ENCODE measurements at places on chromosomes 3 and 15.

DNA sequence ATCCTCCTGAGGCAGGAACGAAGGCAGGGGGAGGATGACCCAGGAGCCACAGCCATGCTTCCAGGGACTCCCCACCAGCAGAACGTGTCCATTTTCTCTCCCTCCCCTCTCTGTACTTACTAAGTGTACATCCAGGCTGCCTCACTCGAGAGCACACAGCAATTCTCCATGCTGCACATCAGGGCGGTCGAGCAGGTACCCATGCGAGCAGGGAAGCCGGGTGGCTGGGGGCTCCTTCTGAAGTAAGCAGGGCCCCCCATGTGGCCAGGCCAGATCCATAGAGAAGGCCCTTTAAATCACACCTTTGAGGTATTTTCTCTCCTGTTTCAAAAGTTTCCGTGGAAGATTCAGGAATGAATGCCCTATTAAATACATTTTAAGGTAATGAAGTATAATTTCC, 41.2 kb upstream of the SLC6A11 start:
- DNase-seq, result no peak

- DNase-seq, result no peak
Measured at GRCh38 chr3:139917226-139917785, 17.7 kb upstream of the CLSTN2 start.

DNA sequence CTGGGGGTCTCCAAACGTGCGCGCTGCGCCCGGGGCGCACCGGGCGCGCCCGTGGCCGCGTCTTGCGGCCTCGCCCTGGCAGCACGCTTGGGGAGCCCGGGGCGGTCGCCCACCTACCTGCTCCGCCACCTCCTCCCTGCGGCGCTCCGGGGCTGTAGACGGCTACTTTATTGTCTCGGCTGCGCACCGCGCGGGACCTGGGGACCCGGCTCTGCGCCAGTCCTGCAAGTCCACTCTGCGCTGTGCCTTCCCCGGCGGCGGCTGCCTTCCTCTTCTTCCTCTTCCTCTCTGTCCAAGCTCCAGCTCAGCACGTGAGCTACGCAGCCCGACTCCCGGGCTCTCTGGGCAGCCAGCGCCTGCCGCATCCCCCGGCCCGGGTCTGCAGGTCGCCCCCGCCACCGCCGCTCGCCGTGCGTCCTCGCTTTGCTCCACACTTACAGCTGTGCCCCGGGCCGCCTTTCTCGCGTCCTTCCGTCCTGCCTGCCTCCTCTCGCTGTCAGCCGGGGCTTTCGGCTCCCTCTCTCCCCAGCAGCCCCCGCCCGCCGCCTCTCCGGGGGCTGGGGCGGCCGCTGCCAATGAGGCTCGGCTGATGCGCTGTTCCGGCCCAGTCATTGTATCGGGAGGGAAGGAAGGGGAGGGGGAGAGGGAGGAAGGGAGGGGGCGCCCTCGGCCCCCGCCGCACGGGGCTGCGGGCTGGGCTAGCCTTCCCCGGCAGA, 156.4 kb upstream of the FRMD4B start:
- no peak for DNase-seq

- DNase-seq, result no peak
Measured at GRCh38 chr3:38984731-38985130, 67.0 kb downstream of the SCN11A start.

DNA sequence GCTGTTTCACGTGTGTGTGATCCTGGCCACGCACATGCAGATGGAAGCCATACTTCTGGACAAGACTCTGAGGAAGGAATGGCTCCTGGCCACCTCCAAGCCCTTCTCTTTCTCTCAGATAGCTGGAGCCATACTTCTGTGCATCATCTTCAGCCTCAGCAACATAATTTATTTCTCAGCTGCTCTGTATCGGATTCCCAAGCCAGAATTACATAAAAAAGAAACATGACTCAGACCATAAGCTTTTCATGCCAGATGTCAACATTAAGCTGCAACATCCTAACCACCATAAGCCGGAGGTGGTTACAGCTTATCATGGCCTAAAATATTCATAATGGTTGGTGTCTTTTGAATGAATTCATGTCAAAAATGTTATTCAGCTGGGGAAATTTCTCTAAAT, 10.6 kb upstream of the KIF23 start:
- DNase-seq, result no peak

GRCh38 chr3:112013058-112013783, 14.5 kb downstream of the TAGLN3 start:
- DNase-seq, result peak; percentile 48

GRCh38 chr3:196268284-196269163, 19.0 kb downstream of the PCYT1A start:
- DNase-seq, result no peak

GRCh38 chr15:51185213-51186159, 90.8 kb upstream of the TNFAIP8L3 start:
- DNase-seq, result no peak

DNA sequence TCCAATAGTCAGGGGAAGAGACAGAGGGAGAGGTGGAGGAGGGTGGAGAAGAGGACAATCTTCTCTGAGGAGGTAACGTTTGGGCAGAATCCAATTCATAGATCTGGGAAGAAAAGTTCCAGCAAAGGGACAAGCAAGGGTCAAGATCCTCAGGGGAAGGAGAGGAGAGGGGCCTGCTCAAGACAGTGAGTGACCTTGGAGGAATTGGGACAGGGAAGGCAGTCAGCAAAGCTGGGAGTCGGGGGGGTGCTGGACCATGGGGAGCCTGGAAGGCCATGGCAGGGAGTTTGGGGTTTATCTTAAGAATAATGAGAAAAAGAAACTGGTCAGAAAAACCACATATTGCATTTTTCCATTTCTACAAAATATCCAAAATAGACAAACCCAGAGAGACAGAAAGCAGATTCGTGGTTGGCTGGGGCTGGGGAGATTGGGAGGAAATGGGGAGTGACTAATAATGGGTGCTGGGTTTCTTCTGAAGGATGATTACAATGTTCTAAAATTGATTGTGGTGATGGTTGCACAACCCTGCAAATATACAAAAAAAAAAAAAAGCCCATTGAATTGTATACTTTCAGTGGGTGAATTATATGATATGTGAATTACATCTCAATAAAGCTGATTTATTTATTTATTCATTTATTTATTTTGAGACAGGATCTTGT, 19.6 kb upstream of the SRP14 start:
- no peak for DNase-seq

DNA sequence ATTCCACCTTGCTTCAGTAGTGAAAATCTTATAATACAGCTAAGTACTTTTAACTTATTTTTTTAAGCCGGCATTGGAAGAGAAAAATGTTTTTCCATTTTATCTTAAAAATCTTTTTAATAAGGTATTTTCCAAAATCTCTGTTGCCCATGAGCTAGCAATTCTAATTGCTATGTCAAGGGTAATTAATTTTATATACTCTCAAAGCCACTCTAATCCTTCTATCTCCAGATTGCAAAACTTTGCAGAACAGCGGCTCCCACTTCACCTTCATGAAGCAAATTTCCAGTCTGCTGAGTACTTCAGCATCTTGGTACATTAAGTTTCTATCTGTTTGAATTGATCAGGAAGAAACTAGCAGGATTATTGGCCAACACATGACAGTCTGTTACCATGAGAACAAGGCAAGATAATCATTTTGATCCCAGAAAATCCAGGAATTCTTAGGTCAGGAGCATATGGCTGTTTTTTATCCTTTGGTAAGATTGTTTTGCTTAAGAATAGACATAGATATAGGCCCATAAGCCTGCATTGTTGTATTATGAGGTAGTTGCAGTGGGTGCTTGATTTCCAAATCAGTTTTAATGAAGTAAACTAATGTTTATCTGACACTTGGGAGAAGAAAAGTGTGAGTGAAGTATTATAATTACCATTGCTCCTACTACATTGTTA, 6.0 kb downstream of the TIPARP start:
- DNase-seq, result no peak

DNA sequence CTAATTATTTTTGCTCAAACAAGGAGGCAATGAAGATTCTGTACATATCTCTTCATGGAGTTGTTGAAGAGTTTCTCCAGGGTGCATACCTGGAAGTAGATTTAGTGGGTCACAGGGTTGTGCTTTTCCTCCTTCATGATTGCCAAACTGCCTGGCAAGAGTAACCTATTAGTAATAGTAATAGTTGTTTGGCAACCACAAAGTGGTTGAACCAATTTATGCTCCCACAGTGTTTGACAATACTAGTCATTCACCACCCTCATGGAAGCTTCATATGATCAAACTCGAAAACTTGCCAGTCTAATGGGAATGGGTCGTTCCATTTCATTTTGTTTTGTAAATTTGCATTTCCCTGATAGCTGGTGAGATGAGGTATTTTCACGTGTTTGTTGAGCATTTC, 57.8 kb downstream of the TLE3 start:
- DNase-seq, result no peak

DNA sequence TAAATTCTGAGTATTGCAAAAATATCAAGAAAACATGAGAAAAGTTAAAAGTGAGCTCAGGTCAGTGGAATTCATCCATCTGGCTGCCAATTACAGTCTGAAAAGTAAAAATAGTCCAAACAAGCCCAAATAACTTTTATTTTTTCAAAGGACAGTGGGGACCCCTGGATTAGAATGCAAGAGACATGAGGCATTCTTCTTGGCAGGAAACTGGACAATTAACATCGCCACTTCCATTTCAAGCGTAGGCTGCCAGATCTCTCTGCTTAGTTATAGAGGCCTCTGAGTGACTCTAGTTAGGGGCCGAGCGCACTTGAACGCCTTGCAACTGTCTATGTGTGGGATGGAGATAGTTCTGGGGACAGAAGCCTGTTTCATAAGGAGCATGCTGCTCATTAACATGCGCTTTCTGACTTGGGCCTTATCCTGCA, 189.1 kb downstream of the GHSR start:
- DNase-seq, result no peak

DNA sequence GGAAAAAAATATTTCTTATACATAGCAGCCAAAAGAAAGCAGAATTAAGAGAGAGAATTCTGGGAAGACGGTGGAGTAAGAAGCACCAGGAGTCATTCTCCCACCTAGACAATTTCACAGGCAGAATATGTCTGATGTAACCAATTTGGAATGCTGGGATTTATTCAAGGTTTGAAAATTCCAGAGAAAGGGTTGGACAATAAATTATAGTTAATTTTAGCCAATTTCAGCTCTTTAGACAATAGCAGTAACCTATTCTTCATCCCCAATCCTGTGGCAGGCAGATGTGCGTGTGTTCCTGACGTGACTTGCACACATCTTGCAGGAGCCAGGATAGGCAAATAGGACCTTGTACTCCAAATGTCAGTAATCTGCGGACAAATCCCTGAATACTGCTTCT, 541.0 kb upstream of the NAALADL2 start:
- no peak for DNase-seq

DNA sequence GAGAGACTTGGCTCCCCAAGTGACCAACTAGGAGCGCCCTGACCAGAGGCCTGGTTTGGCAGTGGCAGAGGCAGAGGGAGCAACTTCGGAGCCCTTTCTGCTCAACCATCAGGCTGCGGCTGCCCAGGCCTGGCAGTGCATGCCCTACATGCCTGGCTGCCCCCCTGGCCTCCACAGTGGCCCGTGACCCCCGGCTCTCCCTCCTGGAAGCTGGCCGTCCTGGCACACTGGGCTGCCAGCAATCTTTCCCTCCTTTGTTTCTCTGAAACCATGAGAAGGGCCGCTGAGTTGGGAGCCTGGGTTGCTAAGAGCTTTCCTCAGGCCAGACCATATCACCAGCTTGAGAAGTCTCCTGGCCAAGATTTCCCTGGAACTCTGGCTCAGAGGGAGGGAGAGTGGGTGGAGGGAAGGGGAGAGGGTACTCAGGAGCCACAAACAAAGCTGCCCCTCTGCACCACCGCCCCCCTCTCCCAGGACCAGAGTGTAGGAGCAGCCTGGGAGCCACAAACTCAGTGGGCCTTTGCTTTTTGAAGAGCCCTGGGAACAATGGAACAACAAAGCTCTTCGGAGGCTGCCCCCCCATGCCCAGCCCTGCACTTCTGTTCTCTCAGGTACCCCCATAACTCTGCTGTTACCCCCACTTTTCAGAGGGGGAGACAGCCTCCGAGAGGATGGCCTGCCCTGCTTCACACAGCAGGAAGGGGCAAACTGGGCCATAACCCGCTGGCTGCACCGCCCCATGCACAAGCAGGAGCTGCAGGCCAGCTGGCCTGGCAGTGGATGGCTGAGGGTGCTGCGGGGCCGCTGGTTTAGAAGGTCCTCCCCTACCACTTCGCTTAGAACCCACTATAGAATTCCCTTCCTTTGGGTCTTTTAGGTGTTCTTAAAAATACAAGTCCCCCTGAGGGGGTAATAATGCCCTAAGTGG, 11.3 kb downstream of the CORO2B start:
- DNase-seq, result no peak

- no peak for DNase-seq
Measured at GRCh38 chr15:74259292-74259648, 23.1 kb downstream of the CCDC33 start.

DNA sequence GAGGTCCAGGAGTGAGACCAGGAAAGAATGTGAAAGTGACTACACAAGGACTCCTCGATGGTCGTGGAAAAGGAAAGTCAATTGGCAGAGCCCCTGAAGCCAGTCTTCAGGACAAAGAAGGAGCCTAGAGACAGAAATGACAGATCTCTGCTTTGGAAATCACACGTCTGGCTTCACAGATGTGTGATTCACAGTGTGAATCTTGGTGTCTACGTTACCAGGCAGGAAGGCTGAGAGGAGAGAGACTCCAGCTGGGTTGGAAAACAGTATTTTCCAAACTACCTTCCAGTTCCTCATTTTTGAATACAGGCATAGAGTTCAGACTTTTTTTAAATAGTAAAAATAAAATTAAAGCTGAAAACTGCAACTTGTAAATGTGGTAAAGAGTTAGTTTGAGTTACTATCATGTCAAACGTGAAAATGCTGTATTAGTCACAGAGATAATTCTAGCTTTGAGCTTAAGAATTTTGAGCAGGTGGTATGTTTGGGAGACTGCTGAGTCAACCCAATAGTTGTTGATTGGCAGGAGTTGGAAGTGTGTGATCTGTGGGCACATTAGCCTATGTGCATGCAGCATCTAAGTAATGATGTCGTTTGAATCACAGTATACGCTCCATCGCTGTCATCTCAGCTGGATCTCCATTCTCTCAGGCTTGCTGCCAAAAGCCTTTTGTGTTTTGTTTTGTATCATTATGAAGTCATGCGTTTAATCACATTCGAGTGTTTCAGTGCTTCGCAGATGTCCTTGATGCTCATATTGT, 6.0 kb downstream of the CCR2 start:
- DNase-seq, result no peak

DNA sequence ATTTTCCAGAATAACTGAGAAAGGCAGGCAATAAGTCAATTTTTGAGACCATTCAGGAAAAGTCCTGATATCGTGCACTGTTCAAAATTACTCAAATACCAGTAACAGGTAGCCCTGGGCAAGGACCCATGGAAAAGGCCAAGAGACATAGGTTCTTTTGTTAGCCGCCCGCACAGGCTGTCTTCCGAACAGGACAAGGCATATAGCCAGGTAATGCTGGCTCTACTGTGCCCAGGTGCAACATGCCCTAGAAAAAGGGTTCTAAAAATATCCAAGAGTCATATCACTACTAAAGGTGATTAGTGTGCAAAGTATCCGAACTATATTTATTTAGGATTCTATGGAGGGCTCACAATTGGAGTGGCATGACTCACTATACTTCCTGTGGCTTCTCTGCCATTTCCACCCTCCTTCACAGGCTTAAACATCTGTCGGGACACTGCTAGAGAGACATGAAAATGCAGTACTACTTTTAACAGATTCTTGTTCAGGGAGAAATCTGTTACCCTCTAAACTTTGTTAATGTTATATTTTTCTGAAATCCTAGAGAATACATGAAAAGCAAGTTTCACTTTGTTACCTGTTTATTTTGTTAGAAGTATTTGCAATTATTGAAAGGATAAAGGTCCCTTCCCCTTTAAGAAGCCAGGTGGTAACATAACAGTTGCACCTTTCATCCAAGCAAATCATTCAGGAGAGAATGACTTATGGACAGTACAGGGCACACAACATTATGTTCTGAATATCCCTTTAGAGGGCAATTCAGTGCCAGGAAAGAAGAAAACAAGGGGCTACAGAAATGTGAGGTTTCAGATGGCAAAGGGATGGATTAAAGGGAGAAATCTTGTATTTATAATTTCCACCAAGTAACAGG, 293.3 kb upstream of the THBS1 start:
- no peak for DNase-seq
